ENCODE measurements at places on chromosomes 7 and 10.

- no peak for DNase-seq
These were observed 12.5 kb upstream of the HERPUD2 start for GRCh38 chr7:35707422-35707821.

DNA sequence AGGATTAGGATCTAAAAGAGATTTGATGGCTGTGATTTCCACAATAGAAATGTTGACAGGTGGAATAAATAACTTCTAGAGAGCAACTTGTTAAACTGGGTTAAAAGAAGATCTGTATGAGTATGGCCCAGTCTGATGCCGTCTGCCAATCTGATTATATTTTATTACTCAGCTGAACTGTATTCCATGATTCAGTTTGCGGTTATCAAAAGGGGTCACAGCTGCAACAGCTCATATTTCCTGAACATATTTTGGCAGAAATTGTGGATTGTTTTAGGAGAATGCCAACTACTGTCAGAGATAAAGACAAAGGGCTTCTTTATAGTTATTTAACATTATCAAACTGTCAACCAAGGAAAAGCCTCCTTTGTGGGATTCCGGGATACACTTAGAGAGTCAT lies 244.8 kb upstream of the MINDY3 start:
- DNase-seq = no peak

DNA sequence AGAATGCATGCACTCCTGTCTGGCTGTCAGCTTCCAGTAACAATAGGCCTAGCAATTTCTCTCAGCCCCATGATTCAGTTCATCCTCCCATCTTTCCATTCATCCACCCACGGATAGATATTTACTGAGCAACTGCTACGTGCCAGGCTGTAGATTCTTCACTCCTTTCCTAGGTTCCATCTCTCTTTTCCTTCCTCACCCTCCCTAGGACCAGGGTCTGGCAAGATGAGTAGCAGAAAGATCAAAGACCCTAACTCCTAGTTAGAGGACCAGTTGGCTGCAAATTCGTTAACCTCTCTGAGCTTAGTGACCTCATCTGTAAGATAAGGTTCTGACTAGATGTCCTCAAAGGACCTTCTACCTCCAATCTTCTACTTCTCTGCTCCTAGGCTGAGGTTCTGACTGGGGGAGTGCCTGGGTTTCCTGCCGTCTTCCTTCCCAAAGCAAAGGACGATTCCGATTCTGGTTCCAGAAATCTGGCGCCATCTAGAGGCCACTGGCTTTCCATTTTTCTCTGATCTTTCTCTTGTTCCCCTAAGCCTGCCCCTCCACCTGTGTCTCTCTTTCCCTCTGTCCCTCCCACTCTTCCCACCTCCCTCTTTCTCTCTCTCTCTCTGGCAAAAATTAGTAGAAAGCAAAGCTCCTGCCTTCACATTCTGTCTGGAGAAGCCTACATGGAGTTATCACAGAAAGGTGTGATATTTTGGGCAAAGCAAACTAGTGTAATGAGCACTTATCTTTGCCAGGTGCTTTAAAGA lies 26.2 kb downstream of the TBATA start:
- peak; percentile 63 for DNase-seq

GRCh38 chr10:20870834-20871233 lies 26.3 kb downstream of the NEBL start:
- no peak for DNase-seq

DNA sequence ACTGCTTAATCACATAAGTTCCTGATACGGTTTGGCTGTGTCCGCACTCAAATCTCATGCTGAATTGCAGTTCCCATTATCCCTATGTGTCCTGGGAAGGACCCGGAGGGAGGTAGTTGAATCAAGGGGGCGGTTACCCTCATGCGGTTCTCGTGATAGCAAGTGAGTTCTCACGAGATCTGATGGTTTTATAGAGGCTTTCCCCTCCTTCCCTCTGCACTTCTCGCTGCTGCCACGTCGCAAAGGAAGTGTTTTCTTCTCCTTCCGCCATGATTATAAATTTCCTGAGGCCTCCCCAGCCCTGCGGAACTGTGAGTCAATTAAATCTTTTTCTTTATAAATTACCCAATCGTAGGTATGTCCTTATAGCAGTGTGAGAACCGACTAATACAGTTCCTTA lies 226.2 kb downstream of the SKAP2 start:
- no peak for DNase-seq

- no peak for DNase-seq
These were observed 51.0 kb downstream of the PTTG1IP2 start for GRCh38 chr7:90520484-90520883.

DNA sequence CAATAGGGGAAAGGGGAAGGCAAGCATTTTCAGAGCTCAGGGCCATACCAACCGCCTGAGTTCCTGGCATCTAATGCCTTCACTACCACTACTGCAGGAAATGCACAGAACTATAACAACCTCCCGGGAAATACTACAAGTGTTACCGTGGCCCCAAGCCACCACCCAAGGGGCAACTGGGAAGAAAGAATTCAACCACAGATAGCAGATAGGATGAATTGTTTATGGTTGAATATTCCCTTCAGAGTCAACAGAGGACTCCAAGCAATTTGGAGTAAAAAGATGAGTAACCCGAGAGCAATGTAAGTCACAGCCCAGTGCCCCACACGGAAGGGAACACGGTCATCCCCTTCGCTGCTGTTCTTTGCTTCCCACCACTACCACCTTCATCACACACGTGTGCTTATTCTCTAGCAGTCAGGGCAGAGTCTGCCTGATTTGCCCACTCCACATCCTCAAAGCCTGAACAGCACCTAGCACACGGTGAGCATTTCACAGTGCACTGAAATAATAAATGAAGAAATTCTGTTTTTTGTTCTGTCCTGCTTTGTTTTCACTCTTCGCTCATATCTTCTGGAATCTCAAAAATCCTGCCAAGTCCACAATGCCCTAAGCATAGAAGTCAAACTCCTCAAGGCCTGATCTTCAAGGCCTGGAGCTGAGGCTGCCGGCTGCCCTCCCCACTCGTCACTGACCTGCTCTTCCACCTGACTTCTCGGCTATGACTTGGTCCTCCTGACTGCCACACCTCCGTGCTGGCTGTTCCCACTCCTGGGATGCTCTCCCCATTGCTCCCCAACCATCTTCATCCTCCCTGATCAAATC lies 221.1 kb downstream of the KCNMA1 start:
- no peak for DNase-seq

DNA sequence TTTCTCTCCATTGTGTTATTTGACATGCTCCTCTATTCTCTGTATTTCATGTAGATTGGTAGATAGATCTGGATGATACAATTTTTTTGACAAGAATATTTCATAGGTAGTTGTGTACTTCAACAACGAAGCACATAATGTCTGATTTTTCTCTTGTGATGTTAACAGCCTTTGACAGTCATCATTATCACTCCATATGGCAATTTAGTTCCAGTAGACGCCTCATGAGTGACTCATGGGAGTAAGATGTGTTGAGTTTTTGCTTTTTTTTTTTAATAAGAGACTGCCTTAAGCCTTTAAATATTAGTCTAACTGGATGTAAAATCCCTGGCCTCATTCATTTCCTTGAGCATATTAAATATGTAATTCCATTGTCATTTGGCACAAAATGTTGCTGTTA lies 123.5 kb upstream of the ZNF32 start:
- no peak for DNase-seq

DNA sequence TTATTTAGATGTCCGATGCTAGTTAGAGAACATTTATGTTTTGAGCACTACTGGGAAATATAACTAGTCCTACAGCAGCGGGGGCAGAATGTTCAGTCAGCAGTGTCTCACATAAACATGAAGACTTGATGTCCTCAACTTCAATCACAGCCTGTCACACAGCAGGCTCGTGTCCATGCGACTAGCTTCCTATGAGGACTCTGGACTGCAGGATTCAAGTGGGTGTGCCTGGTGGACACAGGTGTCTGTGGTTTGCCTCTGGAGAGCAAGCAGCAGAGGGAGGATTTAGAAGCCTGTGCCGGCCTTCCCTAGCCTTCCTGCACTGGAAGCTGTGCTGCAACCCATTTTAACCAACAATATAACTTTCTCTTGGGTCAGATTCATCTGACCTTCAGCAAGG lies 30.0 kb upstream of the LANCL2 start:
- no peak for DNase-seq

GRCh38 chr7:118195837-118196474 lies 12.0 kb downstream of the LSM8 start:
- peak; percentile 70 for DNase-seq

- no peak for DNase-seq
These were observed 67.6 kb upstream of the ADAM12 start for GRCh38 chr10:126455766-126456405.

GRCh38 chr10:24039897-24040296 lies 169.0 kb upstream of the KIAA1217 start:
- DNase-seq = no peak

- no peak for DNase-seq
These were observed 1239.2 kb downstream of the REEP3 start for GRCh38 chr10:64760371-64760770.

- DNase-seq = no peak
These were observed 14.2 kb downstream of the SLC29A3 start for GRCh38 chr10:71333129-71333887.

- no peak for DNase-seq
These were observed 26.5 kb upstream of the BET1 start for GRCh38 chr7:94030634-94031033.

DNA sequence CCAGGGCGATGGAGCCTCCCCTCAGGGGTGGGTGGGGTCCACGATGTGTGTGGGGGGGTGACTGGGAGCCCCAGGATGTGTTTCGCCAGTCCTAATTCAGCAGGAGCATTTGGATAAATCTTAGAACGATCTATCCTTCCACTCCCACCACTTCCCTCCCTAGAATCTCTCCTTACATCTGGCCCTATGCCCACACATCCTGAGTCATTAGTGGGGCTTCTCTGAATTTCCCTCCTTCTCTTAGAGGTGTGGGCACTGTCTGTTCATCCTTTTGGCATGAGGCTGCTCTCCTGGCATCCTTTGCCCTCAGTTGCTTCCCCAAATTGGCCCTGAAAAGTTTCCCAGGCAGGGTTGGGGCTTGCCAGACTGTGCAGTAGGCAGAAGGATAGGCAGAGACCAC lies 1.6 kb downstream of the GHRHR start:
- DNase-seq = peak; percentile 46

Measured in NCI-H446 (cell line).